ENCODE measurements at places on chromosomes 12 and 14. TPM values are rescaled to one million over a fixed set of nuclear protein-coding genes. Genes with fewer than 3 reads are reported as not detected.

Gene OTUB2
- total RNA-seq: 3.5 TPM

Gene LYZ
- 1.1 TPM for total RNA-seq

Gene RPS6KL1
- total RNA-seq: 10.6 TPM

Gene SYNE3
- 0.34 TPM for total RNA-seq

Gene DNM1L
- 74.3 TPM for total RNA-seq

Gene DDN
- total RNA-seq: 0.33 TPM

Gene SERPINA4
- total RNA-seq: not detected

Gene CYP46A1
- 0.57 TPM for total RNA-seq

Gene ACOT6
- 0.13 TPM for total RNA-seq

Gene SALL2
- 307 TPM for total RNA-seq

Gene RAB21
- 33.6 TPM for total RNA-seq

Gene PRIM1
- total RNA-seq: 54.0 TPM

Gene NGB
- 0.33 TPM for total RNA-seq

Gene RERG
- total RNA-seq: 0.21 TPM

Gene KERA
- not detected for total RNA-seq

Gene OTOGL
- total RNA-seq: 0.39 TPM

Gene GMPR2
- 74.2 TPM for total RNA-seq

Gene DAD1
- 156 TPM for total RNA-seq

Gene CLEC1B
- total RNA-seq: not detected

Gene CFAP251
- total RNA-seq: 2.9 TPM

Gene ARHGEF25
- 11.9 TPM for total RNA-seq

Gene RNASE4
- total RNA-seq: 2.4 TPM

Gene PPHLN1
- 64.6 TPM for total RNA-seq

Gene ADGRD1
- 0.80 TPM for total RNA-seq

Gene PDZRN4
- not detected for total RNA-seq

Gene RILPL1
- total RNA-seq: 8.2 TPM

Gene EGLN3
- total RNA-seq: 21.0 TPM

Gene VRTN
- 128 TPM for total RNA-seq

Gene MGST1
- total RNA-seq: 285 TPM

Gene PAPLN
- total RNA-seq: 9.3 TPM

Gene SRRM4
- total RNA-seq: 0.96 TPM

Gene YAF2
- 2.3 TPM for total RNA-seq

Gene EIF2B1
- total RNA-seq: 46.5 TPM

Gene PTHLH
- not detected for total RNA-seq

Gene TTC6
- 0.11 TPM for total RNA-seq
